Stimulated activated CD4-positive, alpha-beta T cell treated with anti-CD3 and anti-CD28 coated beads, Interleukin-1b, Interleukin-23, amount 100 ng/mL, for 24 hours (primary cell): ENCODE measurements at places on chromosomes 4 and X.

- no peak for DNase-seq
Measured at GRCh38 chr4:129561280-129561679, 465.3 kb downstream of the C4orf33 start.

GRCh38 chrX:85851418-85851817 lies 195.9 kb downstream of the CHM start:
- DNase-seq, result no peak

GRCh38 chr4:166735553-166735952 lies 498.7 kb downstream of the SPOCK3 start:
- no peak for DNase-seq

GRCh38 chr4:7387925-7388324 lies 46.8 kb downstream of the PSAPL1 start:
- no peak for DNase-seq

- DNase-seq, result no peak
Measured at GRCh38 chr4:177322266-177322665, 12.6 kb downstream of the NEIL3 start.

DNA sequence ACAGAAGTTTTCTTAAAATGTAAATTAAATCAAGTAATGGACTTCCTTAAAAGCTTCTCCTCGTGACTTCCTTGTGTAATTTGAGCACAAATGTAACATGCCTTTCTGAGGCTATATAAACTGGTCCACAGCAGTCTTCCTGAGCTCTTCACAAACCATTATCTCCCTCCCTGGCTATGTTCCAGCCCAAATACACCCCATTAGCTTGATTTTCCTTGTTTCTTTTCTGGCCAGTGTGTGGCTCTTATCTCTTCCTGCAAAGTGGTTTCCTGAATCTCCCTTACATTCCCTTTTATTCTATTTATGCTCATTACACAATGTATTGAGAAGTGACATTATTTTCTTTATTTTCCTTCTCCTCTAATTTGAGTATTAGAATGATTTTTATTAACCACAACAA lies 1085.3 kb upstream of the PCDH10 start:
- DNase-seq, result no peak

- DNase-seq, result no peak
Measured at GRCh38 chr4:41160012-41160789, 54.1 kb downstream of the APBB2 start.

GRCh38 chr4:169220447-169220846 lies 50.3 kb downstream of the SH3RF1 start:
- DNase-seq, result no peak

DNA sequence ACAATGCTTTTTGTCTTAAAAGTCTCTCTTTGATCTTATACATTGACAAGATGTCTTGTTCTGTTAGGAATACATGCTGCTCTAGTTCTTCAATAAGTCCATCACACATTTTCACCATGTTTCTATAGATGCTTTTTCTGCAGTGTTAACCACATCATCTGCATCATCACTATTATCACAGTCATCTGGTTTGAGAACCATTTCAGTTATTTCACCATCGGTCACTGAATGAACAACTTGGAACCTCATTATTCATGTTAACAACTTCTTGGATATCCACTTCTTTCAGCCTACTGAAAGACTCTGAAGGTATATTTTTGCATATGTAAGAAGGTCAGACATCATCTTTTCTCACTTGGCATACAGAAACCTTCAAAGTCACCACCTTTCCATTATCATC lies 975.2 kb downstream of the STIM2 start:
- no peak for DNase-seq

- no peak for DNase-seq
Measured at GRCh38 chr4:1994938-1995337, 13.8 kb downstream of the NELFA start.

DNA sequence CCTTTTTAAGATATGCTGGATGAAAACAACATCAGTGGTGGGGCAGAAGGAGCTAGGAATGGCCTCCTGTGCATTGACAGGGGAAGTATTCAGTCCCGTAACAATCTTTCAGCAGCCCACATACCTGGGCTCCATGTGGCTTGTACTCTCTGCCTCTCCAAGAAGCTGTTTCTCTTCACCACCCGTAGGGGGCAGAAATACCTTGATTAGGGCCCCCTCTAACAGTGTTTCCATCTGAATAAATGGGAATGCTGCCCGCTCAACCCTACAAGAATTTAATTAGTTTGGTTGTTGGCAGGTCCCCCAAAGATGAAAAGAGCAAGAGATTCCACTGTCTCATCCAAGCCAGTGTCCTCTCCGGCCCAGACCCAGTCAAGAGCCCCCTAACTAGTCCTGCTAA lies 155.2 kb downstream of the SMIM20 start:
- DNase-seq, result no peak

DNA sequence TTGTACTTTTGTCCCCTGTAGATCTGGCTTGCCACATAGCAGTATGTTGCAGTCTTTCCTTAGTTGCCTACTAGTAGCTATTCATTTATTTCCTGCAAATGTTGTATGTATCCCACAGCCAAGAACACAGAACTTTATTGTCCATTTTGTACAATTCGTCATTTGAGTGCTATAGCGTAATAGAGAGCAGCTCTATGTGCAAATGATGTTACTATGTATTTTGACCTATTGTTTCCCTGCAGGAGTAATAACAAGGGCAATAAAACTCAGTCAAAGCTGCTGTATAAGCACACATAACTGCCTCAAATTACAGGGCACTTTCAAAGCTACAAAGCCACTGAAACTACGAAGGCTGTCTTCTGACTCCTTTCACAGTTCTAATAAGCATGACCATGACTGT lies 48.1 kb downstream of the NRK start:
- no peak for DNase-seq

- no peak for DNase-seq
Measured at GRCh38 chr4:118869808-118870342, 18.8 kb upstream of the SYNPO2 start.

DNA sequence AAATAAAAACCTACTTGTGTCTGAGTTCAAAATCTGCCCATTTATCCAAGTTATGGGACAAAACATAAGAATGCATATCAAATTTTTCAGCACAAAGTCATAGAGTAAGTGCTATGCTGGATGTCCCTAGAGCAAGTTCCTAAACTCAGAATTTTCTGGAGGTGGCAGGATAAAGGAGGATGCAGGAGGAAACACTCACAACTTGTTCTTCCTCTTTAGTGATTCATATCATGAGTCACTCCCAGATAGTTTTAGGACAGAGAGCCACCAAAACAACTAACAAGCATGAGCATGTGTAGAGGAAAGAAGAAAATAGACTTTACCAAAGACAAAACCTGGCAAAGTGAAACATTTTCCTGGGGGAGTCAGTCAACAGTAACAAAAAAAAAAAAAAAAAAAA lies 302.7 kb downstream of the KCTD8 start:
- DNase-seq, result no peak

DNA sequence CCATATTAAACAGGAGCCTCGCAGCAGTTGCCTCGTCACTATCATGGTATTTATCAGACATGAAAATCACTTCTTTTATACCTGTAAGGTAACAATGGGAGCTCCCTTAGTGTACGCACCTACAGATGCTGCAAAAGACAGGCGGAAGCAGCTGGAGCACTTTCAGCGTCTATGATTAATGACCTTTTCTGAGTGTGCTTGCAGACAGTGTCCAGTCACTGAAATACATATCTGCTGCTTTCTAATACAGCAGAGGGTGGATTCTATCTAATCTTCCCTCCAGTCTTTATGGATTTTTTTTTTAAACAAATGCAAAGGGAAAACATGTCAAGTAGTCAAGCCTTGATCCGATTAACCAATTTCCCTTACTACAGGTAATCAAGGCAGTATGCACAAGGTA lies 24.1 kb downstream of the DCTD start:
- DNase-seq, result no peak

DNA sequence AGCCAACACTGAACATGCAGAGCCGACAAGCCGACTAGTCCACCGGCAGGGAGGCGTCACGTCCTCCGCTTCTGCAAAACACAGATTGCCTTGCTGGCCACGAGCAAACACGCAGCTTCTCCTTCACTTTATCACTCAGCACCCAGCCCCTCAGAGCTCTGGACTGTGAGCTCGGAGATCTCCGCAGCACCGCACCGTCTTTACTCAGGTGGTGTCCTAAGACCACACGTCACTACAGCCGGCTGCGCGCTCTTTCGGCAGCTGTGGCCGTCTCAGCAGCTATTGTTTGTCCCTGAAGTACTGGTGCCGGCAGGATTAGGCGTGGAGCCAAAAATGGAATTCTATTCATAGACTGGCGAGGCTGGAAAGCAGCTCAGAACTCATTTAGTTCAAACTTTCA lies 72.0 kb downstream of the FAT1 start:
- DNase-seq, result no peak
